ENCODE measurements at places on chromosomes 3 and 15.

- DNase-seq: no peak
These were observed 116.9 kb upstream of the C3orf80 start for GRCh38 chr3:160108362-160108761.

- no peak for DNase-seq
These were observed 19.2 kb downstream of the POLG start for GRCh38 chr15:89315375-89315929.

GRCh38 chr3:14461006-14461747, 58.8 kb downstream of the SLC6A6 start:
- no peak for DNase-seq

- no peak for DNase-seq
These were observed 111.9 kb upstream of the KLHL25 start for GRCh38 chr15:85906640-85907039.

DNA sequence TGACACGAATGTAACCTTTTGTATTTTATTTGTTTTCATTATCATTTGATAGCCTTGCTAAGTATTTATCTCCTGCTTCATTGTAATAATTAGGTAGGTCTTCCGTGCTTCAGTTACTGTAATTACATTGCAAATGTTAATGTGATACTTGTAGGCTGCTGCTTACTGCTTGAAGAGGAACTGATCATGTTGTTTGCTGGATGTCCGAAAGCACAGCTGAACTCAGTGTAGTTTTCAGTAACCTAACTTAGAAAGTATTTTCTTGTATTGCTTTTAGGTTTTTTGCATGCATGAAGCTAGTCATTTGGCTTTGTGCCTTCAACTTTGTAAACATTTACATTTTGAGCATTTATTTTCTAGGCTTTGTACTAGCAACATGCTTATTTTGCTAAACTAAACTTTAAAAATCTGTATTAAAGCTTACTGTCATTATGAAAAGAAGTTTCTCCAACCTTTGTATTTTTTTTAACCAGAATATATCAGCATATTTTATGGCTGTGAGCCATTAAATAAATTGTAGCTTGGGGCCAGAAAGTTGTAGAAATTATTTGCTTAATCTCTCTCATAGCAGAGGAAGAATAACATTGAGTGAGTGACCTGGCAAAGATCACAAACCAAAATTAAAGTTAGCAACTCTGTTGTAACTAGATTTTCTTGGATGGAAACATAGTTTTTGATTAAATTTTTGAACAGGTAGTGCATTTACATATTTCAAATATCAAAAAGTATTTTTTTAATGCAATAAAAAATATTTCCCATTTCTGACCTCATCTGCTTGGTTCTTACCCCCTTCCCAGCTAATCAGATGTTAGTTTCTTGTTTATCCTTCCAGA, 30.7 kb downstream of the SACM1L start:
- DNase-seq: no peak

- DNase-seq: no peak
These were observed 16.3 kb downstream of the CSPG4 start for GRCh38 chr15:75696311-75696720.

GRCh38 chr15:80695911-80696661, 976 bp downstream of the ABHD17C start:
- no peak for DNase-seq

DNA sequence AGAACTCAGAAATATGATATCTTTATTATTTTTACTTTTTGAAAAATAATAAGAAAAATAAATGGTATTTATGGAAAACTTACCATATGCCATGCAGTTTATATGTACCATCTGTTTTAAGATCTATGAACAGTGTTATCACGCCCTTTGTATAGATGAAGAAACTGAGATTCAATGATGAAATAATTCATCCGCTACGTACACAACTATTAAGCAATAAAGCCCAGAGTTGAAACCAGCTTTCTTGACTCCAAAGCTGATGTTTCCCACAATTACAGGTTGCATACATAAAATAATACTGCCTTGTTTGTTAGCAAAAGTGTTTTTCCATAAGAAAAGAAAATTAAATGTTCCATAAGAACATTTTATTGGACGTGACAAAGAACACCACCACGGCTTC, 67.2 kb upstream of the BCL6 start:
- no peak for DNase-seq

DNA sequence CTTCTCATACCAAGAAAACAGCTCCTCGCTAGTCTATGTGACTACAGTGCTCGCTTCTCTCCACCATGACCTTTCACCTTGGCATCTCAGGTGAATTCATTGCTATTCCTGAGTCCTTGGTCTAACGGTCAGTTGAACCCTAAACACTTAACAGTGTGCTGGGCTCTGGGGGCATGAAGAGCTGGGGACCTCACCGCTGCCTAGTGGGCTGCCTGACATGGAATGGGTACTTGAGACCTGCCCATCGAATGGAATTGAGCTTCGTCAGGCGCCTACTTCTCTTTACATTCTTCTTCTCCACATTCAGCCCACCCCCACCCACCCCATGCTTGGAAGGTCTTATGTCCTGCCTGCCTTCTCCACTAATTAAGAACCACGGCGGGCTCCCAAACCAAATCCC, 22.1 kb downstream of the BOC start:
- no peak for DNase-seq

- no peak for DNase-seq
These were observed 12.5 kb downstream of the P2RY14 start for GRCh38 chr3:151265866-151266265.

Measured in SK-N-DZ (cell line).